ENCODE measurements at places on chromosomes 1 and 21.

GRCh38 chr1:48469616-48470480 lies 2.2 kb downstream of the SPATA6 start:
- no peak for DNase-seq

- no peak for DNase-seq
These were observed 42.0 kb downstream of the CDC14A start for GRCh38 chr1:100394285-100394684.

DNA sequence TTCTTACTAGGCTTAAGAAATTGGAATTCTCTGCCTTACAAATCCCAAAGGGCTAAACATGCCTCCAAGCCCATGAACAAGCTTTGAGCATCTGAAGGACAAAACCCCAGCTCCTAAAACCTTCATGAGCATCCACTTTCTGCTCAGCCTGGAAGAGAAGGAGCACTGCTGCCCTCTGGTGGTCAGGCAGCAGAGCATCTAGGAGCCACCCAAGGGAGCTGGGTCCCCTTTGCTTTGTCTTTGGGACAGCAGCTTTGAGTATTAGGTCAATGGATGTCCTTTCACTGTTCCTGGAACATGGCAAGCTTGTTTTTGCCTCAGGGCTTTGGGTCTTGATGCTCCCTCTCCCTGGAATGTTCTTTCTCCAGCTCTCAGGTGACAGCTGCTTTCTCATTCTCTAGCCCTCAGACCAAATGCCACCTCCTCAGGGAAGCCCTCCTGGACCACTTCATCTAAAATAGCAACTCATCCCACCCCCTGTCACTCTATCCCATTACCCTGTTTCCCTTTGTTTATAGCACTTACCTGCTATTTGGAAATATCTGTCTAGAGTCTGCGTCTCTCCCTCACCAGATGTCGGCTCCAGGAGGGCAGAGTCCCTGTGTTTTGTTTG lies 25.7 kb downstream of the RAB7B start:
- peak; percentile 79 for DNase-seq

DNA sequence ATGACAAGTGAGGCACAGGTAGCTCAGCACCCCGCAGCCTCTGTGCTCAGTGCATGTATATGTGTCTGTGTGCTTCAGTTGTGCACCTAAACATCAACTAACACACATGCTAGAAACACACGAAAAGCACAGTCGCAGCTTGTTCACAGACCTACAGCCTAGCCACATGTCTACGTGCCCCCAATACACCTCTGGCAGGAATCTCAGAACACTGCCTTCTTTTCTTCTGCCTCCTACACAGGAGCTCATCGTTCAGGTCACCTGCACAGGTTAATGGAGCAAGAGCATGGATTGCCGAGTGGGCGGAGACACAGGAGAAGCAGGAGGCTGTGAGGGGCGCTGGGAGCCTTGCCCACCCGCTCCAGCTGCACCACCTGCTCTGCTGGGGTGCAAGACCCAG lies 31.7 kb downstream of the CTNNBIP1 start:
- no peak for DNase-seq

- no peak for DNase-seq
These were observed 35.2 kb downstream of the TGFB2 start for GRCh38 chr1:218380125-218380977.

GRCh38 chr1:168733241-168733640 lies 4.2 kb upstream of the DPT start:
- no peak for DNase-seq

DNA sequence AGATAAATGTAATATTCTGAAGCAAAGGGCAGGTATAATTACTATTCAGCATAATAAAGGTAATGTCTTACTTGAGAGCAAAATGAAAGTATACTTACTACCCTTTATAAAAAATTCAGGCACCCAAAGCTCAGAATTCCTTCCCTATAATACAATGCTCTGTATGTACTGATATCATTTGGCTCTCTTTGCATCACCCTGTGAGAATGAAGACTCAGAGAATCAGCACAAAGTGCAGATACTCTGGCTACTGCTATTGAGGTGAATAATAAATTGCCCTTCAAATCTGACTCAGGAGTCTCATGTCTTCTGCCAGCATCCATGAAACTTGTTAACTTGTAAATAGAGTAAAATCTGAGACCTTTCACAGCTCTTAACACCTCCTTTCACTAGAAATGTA lies 108.5 kb upstream of the KCTD3 start:
- DNase-seq, result no peak

DNA sequence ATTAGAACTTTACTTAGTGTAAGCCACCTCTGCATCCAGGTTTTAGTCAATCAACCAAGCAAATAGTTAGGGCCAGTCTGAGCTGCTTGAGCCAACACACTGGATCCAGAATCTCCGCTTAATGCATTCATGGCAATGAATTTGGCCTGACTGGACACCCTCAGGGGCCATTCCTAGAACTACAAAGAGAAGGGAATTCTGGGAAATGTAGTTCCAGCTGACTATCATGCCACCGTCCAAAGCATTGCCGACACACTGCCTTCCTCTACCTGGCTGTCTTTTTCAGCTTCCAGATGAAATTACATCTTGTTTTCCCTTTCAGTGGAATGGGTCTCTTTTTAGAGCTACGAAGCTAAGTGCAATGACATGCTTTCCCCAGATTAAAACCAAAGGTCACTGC lies 163.0 kb upstream of the IGSF21 start:
- DNase-seq, result no peak

DNA sequence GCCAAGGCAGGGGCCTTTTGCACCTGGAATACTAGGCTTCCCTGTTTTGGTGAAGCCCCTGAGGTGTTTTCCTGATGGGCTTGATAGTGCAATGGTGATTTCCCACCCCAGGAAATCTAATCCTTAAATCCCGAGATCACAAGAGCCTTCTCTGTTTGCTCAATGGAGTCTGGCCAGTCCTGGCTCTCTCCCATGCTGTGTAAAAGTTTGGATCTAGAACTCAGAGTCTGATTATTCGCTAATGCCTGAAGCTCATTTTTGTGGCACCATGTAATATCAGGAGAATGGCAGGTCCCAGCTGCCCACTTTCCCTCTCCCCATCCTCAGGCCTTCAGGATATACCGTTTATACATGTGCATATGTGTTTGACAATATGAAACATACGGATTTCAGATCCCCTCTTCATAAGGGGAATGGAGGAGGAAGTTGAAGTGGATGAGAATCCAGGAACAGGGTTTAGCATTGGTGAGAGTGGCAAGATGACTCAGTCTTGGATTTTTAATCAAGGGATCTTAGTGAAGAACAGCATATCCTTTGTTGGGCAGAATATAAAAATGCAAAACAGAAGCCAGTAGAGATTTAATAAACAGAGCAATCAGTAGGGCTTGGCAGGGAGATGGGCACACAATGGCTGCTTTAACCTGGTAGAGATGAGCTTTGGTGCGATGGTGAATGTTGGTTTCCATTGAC lies 62.1 kb downstream of the CLIC6 start:
- DNase-seq, result no peak

DNA sequence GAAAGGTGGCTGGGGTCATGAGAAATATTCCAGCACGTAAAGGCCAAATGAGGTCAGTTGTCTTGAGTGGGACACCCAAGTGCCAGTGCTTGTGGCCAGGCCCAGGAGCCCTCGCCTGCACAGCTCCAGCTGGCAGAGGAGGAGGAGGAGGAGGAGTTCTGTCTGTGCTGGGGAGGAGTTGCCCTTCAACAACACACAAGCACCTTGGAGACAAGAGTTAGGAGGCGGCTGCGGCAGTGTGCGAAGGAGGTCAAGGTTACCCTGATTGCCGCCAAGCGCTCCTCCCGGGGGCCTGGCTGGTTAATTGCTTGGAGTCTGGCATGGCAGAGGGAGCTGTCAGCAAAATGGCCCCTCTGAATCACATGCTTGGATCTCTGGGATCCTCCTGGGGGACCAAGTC lies 45.1 kb downstream of the GRIK3 start:
- no peak for DNase-seq

DNA sequence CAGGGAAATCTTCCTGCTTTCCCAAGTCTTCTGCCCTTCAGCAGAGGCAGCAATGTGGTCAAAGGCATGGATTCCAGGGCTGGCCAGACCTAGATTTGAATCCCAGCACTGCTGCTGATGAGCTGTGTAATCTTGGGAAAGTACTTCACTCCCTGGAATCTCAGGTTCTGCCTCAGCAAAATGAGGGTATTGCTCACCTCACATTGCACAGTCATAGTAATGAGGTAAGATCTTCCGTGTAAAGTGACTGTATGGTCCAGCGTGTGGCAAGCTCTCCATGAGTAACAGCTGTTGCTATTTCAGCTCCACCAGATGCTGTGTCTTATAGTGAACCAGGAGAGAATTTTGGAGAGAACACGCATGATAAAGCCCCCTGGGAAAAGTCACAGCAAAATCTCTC lies 56.1 kb upstream of the F3 start:
- no peak for DNase-seq

- peak; percentile 4 for DNase-seq
These were observed 225.8 kb upstream of the PROX1 start for GRCh38 chr1:213761845-213762407.

- no peak for DNase-seq
These were observed 129.4 kb upstream of the EDN2 start for GRCh38 chr1:41613689-41614574.

DNA sequence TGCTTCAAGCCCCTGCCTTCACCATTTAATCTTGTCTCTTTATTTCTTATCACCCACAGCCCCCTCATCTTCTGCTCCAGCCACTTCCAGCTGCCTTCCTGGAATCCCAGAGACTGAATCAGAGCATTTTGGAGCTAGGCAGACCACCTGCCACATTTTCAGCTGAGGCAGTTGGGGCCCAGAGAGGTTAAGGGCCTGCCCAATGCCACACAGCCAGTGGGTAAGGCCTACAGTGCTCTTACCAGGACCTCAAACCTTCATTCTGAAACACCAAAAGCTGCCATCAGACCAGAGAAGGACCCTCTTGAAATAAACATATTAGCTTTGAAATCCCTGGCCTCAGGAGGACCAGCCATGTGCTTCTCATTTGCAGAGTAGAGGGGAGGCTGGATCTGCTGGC lies 17.6 kb upstream of the SLC6A17 start:
- no peak for DNase-seq

DNA sequence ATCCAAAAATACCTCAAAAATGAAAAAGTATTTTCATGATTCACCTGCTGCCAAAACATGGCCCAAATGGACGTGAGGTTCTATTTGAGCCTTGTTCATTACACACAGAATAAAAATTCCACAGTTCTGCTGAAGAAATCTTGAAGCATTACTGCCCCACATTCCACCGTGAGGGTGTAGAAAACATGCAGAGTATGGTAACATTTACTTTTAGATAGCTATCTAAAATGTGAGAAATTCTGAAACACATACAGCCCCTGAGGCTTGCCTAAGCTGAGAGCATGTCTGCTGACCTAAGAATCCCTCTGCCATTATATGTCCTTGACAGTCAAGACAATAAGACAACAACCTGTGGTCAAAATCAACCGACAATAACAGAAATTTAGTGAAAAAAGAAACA lies 186.5 kb downstream of the DSCAM start:
- no peak for DNase-seq

DNA sequence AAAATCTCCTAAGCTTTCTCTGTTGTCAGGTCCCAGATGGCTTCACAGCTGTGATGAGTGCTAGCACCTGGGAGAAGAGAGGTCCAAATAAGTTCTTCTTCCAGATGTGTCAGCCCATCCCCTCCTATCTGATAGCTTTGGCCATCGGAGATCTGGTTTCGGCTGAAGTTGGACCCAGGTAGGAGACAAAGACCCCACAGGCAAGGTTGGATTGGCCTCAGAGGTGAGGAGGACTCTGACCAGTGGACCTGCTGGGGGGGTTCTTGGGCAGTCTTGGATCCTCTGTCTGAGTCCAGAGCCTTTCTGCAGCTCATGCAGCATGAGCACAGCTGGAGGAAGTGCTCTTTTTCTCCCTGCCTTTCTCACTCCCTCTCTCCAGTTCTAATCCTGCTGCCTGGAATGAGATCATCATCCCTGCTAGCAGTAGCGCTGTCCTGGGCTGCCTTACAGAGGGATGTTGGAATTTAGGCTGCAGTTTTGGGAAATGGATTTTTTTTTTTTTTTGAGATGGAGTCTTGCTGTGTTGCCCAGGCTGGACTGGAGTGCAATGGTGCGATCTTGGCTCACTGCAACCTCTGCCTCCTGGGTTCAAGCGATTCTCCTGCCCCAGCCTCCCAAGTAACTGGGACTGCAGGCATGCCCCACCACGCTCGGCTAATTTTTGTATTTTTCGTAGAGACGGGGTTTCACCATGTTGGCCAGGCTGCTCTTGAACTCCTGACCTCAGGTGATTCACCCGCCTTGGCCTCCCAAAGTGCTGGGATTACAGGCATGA lies 7.1 kb downstream of the RNPEP start:
- DNase-seq, result no peak

DNA sequence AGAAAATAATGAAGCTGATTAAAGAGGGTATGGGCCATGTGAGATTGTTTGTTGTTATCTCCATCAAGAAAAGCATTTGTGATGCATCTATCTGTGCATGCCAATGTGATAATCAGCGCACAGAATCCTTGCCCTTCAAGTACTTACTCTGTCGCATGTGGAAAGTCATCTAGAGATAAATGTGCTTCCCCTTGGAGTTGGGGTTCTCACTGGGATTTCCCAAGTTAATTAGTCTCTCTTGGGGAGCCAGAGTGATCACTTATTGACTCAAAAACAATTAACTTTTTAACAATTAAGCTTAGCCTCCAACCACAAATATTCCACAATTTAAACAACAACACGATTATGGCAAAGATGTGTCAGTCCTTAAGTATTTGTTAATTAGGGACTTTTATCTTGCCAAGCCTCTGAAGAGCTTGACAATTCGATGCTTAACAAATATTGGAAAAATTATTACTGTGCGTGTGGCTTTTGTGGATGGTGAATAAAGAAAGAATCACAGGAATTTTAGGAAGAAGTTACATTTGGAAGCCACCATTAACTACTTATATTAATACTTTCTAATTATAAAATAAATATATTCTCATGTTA lies 17.5 kb downstream of the RHOU start:
- no peak for DNase-seq

GRCh38 chr1:7613106-7613850 lies 157.8 kb upstream of the VAMP3 start:
- no peak for DNase-seq

DNA sequence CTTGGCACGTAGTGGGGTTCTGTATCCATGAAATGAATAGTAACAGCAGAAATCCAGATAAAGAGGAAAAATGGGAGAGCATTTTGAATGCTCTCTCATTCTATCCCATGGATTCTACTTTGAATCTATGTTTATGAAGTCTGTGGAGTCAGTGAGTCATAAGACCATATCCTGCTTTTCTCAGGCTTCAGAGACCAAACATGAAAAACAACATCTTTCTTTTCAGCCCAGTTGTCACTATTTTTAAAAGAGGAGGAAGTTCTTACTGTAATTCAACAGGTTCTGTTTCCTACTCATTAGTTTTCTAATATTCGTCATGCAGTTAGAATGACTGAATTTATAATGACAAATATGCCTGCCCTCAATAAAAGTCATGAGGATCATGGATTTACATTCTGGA lies 39.4 kb upstream of the CD55 start:
- DNase-seq, result no peak

- DNase-seq, result no peak
These were observed 70.4 kb downstream of the UBE4B start for GRCh38 chr1:10103193-10103592.

- DNase-seq, result no peak
These were observed 9.9 kb downstream of the CACHD1 start for GRCh38 chr1:64479874-64480273.

GRCh38 chr1:56266359-56266758 lies 313.0 kb downstream of the PLPP3 start:
- DNase-seq, result no peak

GRCh38 chr1:172960019-172960418 lies 90.7 kb downstream of the TNFSF18 start:
- DNase-seq, result no peak

GRCh38 chr1:17188889-17189631 lies 15.9 kb upstream of the PADI1 start:
- DNase-seq, result no peak

- no peak for DNase-seq
These were observed 563.5 kb downstream of the PTPRC start for GRCh38 chr1:199202331-199202730.
